ENCODE measurements at places on chromosomes 12 and 14. TPM values are rescaled to one million over a fixed set of nuclear protein-coding genes. Genes with fewer than 3 reads are reported as not detected.

Gene RDH12
- 0.13 TPM for total RNA-seq

Gene DNAH10
- 0.36 TPM for total RNA-seq

Gene DBX2
- not detected for total RNA-seq

Gene FOXG1
- total RNA-seq: 0.09 TPM

Gene SSTR1
- not detected for total RNA-seq

Gene CD163
- total RNA-seq: not detected

Gene ADAM21
- total RNA-seq: not detected

Gene KRT6A
- total RNA-seq: 0.27 TPM

Gene CLEC7A
- not detected for total RNA-seq

Gene KLRD1
- not detected for total RNA-seq

Gene POTEM
- not detected for total RNA-seq

Gene KRT86
- 41.1 TPM for total RNA-seq

Gene RASSF8
- total RNA-seq: 8.5 TPM

Gene ZDHHC17
- 15.0 TPM for total RNA-seq

Gene TUBA1B
- 2,553 TPM for total RNA-seq

Gene LRTM2
- total RNA-seq: not detected

Gene NOVA1
- total RNA-seq: 6.2 TPM

Gene APOF
- not detected for total RNA-seq

Gene MAP3K9
- total RNA-seq: 4.7 TPM

Gene TROAP
- 78.1 TPM for total RNA-seq

Gene CCDC88C
- 6.2 TPM for total RNA-seq

Gene SDR9C7
- not detected for total RNA-seq

Gene WIF1
- not detected for total RNA-seq

Gene SLC17A8
- total RNA-seq: not detected

Gene NFATC4
- total RNA-seq: 0.07 TPM

Gene RAD9B
- 0.31 TPM for total RNA-seq

Gene SYNDIG1L
- total RNA-seq: not detected

Gene RTL1
- total RNA-seq: 0.30 TPM

Gene FOS
- total RNA-seq: 8.9 TPM

Gene RNASE1
- 0.35 TPM for total RNA-seq

Gene TAS2R8
- total RNA-seq: not detected

Gene SERPINA9
- total RNA-seq: not detected

Gene ANAPC5
- 97.1 TPM for total RNA-seq

Gene SOCS4
- 8.2 TPM for total RNA-seq

Gene TMPRSS12
- not detected for total RNA-seq

Gene ACOT6
- total RNA-seq: not detected

Gene EIF2B1
- total RNA-seq: 35.9 TPM

Gene FOXN4
- total RNA-seq: 0.12 TPM

Gene PPM1H
- 7.0 TPM for total RNA-seq

Gene RAB15
- total RNA-seq: 17.7 TPM

Gene SLC25A47
- total RNA-seq: not detected

Gene EDDM3A
- not detected for total RNA-seq

Gene SPTSSA
- total RNA-seq: 22.2 TPM

Gene ANKS1B
- total RNA-seq: 0.63 TPM

Gene ACRBP
- total RNA-seq: 0.24 TPM

Gene VWF
- total RNA-seq: 0.34 TPM

Gene SLC7A8
- total RNA-seq: 0.24 TPM

Gene MAP1LC3B2
- total RNA-seq: 1.6 TPM

Gene ABCD2
- total RNA-seq: not detected

Gene SYNE3
- 0.26 TPM for total RNA-seq

Data from A549 treated with CpdA at 1 μM for 4 hours (cell line).